ENCODE measurements at places on chromosomes 11 and 22.

- DNase-seq = no peak
Observed at GRCh38 chr11:33884601-33885000, 7.3 kb downstream of the LMO2 start.

GRCh38 chr11:71252770-71253730 is 673 bp upstream of the SHANK2 start:
- no peak for DNase-seq

- DNase-seq = no peak
Observed at GRCh38 chr11:2675540-2675939, 24.3 kb downstream of the KCNQ1OT1 start.

- DNase-seq = no peak
Observed at GRCh38 chr22:29482726-29483125, 2.7 kb downstream of the NEFH start.

GRCh38 chr11:72709478-72710238 is 35.4 kb upstream of the PDE2A start:
- no peak for DNase-seq

DNA sequence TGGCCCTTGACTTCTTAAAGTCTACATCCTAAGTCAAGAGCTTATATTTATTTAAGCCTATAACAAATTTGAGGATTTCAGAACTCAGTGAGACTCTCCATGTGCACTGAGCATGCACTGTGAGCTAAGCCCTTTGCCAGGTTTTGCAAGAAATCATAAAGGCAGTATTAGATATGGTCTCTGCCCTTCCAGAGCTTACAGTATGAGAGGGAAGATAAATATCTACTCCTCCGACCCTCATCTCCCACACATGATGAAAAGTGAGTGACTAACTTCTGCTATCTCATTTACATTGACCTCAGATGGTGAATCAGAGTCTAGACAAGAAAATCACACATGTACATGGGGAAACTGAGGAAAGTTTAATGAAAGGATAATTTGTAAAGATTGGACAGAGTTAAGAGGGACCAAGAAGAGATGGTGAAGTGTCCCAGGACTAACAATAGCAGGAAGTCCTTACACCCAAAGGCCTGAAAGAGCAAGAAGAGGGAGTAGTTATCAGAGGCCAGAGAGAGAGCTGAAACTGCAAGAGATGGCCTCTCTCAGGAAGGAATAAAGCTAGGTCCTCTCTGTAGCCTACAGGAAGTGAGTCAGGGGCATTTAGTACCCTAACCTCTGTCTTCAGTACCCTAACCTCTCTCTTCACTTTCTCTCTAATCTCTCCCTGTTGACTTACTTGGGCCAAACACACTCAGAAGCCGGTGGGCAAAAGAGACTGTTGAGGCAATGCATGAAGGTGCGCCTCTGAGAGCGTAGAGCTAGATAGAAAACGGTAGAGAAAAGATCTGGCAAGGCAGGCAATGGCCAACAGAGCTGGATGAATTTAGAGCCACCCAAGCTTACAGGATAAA is 23.0 kb upstream of the BLID start:
- DNase-seq = no peak

DNA sequence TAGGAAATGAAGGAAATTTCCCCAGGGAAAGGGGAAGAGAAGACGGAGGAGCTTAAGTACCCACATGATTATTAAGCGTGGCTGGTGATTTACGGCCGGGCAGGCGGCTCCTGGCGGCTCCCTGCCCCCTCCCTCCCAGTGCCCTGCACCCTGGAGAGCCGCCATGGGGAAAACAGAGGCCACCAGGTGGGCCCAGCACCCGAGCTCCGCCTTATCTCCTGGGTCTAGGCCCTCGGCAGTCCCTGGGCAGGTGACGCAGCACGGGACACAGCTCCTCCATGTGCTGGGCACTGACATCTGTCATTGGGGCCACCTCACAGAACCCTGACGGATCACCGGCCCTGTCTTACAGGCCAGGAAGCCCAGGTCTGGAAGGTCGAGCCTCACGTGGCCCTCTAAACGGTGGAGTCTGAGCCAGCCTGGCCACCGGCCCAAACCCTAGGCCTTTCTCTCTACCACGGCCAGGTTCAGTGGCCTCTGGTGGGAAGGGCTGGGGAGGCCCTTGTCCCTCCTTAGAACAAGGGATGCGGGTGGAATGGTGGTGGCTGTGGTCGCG is 60.2 kb upstream of the PPARA start:
- DNase-seq = no peak

- no peak for DNase-seq
Observed at GRCh38 chr22:29199702-29200400, 5.8 kb upstream of the EMID1 start.

DNA sequence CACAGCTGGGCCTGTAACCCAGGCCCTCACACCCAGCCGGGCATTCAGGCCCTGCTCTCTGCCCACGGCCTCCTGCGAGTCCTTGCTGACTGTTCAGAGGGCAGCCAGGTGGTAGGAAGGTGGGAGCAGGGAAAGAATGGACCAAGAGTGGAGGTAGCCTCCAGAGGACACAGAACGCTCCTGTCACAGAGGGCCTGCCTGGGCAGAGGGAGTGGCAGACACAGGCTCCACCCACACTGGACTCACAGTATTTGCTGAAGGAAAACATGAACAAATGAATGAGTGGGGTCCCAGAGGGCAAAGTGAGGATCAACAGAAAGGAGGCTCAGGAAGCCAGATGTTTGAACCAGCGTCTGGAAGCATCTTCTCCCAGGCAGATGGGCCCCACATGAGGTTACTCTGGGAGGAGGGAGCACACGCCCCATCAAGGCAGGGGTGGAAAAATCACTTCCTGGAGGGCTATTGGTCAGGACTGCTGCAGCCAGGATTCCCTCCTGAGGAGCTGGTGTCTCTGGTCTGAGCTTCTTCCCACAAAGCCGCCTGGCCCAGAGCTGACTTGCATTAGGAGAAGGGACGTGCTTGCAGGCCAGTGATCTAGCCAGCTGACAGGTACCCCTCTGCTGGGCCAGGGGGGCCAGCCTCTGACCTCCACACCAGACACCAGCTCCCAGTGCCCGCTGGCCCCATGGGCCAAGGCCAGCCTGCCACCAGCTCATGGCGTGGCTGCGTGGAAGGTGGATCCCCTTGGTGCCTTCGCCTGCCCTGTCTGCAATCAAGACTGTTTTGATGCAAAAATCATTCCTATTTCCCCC is 84.0 kb downstream of the THAP12 start:
- no peak for DNase-seq

DNA sequence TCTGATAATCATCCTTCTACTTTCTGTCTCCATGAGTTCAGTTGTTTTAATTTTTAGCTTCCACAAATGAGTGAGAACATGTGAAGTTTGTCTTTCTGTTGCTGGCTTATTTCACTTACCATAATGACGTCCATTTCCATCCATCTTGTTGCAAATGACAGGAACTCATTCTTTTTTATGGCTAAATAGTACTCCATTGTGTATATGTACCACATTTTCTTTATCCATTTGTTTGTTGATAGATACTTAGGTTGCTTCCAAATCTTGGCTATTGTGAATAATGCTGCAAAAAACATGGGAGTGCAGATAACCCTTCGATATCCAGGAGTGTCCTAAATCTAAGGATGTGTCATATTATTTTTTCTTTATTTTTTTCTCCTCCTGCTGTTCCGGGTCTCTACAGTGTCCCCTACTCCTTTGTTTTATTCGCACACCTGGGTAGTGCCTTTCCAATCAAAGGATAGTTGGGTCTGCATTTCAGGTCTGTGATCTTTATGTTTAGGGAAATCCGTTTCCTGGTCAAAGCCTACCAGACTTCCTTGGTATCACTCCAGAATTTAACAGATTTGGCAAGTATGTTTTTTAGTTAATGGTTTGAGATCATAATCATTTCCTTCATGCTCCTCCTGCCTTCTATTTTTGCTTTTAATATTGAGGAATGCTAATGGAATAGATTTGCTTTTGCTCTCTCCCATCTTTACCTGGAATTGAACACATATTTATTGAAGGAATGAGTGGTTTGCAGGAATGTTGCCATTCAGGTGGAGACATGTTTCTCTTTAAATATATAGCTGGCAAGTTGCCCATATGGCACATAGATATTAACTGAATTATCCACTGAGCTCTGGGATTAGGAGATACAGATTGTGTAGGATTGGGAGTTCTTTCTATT is 53.7 kb downstream of the ARHGEF12 start:
- no peak for DNase-seq

- DNase-seq = no peak
Observed at GRCh38 chr11:10900681-10901415, 43.0 kb upstream of the ZBED5 start.

GRCh38 chr11:20310596-20311394 is 52.7 kb upstream of the HTATIP2 start:
- no peak for DNase-seq

DNA sequence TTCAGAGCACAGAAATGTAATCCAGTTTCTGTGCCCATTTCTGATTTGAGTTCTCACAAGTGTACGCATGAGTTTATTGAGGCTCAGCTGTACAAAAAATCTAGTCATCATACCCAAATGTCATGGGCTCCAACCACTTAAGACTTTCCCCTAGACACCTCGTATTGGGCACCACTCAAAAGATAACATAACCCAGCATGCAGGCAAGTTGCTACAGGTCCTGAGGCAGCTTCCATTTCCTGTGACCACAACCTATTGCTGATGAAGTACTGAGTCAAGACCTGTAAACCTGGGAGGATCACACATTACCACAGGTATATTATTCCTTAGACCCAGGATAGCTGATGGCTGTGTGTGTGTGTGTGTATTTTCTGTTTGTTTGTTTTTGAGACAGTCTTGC is 95.2 kb downstream of the MRTFA start:
- DNase-seq = no peak

GRCh38 chr11:44776551-44777208 is 49.9 kb downstream of the TSPAN18 start:
- DNase-seq = no peak

GRCh38 chr11:82034527-82034926 is 699.1 kb downstream of the FAM181B start:
- DNase-seq = no peak

DNA sequence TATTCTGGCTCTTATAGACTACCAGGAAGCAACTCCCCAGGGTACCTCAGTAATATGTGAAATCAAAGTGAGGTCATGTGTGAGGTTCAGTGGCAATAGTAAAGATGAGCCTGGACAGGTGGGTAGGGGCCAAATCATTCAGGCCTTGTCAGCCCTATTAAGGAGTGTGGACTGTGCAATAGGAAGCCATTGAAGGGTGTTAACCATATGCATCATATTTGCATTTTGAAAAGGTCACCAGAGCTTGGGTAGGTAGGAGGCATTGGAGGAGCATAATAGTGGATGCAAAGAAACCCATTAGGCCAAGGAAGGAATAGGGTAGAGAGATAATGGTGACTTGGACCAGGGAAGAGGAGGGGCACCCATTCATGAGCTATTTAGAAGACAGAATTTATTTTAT is 8.4 kb upstream of the MRPL11 start:
- no peak for DNase-seq

- DNase-seq = no peak
Observed at GRCh38 chr22:21762712-21763581, 27.4 kb upstream of the YPEL1 start.

GRCh38 chr11:107744736-107745135 is 32.9 kb upstream of the SLN start:
- no peak for DNase-seq

DNA sequence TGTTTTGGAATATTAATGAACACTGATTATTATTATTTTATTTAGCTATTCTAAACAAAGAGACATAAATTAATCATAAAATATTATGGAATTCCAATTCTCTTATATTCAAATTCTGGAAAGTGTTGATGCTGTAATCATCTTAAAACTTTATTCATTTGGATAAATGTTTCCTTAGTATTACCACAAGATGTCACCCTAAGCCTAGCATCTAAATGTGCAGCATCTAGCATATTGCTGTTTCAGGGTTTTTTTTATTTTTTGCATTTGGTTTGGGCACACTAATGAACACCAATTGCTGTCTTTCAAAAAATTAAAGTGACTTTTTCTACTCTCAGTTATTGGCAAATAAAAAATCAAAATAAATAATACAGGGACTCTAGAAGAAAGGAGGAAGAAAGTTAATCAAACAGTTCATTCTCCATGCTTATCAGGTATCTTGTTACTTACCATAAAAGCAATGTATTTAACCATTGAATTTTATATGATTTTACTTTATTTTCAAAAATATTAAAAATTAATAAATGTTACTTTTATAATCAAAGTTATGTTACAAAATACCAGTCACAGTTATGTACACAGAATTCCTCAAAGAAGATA is 31.8 kb downstream of the DLG2 start:
- no peak for DNase-seq

DNA sequence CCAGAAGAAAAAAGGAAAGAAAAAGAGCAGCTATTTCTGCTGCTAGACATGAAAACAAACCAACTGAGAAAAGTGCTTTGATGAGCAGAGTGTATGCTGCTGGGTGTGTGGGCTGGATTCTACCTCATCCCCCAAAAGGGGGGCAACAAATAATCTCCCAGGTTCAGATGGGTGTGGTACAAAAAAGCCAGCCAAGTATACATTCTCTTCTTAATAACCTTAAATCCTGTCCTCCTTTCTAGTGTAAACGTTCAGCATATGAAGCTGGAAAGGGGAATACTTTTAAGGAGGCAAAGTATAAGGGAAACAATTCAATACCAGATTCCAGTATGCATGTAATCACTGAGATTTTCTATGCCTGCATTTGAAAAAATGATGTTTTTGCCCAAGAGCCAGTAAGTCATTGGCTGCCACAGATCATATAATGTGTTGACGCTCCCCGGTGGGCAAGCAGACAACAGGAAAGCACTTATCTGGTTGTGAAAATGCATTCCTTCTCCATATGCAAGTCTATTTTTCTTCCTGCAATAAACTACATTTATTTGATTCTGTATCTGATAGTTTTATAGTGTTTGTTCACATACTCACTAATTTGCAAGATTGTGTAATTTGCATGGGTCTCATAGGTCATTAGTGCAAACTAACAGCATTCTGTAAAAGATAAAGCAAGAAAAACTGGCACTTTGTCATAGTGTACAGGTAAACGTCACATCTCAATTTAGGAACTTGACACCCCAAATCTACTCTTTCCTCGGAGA is 201.1 kb downstream of the CADM1 start:
- no peak for DNase-seq

GRCh38 chr11:25436326-25436725 is 895.6 kb upstream of the ANO3 start:
- DNase-seq = no peak

- no peak for DNase-seq
Observed at GRCh38 chr11:36499315-36499714, 10.8 kb downstream of the TRAF6 start.

DNA sequence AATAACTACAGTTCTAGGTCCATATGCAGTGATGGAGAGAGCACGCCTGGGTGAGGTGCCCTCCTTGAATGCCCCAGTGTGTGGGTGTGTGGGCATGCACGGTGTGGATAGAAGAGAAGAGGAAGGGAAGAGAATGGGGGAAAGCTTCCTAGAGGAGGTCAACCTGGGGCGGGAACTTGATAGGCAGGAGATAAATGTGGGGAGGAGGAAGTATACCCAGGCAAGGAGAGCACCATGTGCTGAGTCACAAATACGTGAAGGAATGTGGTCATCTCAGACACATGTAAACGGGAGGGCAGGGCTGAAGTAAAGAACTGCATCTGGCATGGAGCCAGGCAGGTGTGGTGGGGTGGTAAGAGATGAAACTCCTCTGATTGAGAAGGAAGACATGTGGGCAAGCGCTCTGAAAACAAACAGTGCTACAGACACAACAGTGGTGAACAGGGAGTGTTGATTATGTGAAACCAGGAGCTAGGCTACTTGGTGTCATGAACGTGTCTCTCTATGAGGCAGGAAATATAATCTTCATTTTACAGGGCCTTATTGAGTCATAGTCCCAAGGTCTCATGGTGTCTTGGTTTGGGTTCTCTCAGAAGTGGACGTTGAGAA is 61.5 kb upstream of the EED start:
- DNase-seq = no peak
